ENCODE measurements at places on chromosomes 12 and 14.

GRCh38 chr12:1949771-1950470 lies 31.5 kb upstream of the CACNA2D4 start:
- DNase-seq: no peak

DNA sequence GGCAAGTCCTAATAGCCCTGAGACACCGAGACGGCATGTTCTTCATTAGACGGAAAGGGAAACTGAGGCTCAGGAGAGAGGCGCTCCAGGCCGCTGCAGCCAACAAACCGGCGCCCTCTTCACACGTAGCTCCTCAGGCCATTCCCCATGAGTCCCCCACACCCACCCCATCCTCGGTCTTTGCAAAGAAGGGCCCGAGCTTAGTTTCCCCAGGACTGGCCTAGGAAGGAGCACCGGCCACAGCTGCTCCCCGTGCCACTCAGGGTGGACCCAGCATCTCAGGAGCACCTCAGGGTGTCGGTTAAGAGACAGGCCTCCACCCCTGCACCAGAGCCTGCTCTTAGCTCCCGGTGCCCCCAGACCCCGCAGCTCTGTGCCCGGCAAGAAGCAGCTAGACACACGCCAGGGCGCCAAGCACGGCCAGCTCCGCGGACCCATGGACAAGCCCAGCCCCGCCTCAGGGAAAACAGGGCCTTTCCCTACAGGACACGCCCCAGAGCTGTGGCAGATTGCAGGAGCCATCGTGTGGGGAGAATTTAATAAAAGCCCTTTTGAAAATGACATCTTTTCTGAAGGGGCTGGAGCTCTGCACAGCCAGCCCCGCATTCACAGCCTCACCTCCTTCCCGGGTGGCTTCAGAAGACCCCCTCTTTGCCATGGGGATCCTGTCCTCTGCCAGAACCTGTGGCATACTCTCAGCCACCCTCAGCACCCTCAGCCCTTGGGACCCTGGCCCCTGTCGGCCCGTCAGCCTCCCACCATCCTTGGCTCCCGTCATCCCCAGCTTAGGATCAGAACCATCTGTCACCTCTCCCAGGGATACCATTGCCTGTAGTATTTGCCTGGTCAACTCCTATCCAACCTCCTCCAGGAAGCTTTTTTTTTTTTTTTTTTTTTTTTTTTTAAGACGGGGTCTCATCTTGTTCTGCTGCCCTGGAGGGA lies 59.7 kb downstream of the LGMN start:
- DNase-seq: no peak

DNA sequence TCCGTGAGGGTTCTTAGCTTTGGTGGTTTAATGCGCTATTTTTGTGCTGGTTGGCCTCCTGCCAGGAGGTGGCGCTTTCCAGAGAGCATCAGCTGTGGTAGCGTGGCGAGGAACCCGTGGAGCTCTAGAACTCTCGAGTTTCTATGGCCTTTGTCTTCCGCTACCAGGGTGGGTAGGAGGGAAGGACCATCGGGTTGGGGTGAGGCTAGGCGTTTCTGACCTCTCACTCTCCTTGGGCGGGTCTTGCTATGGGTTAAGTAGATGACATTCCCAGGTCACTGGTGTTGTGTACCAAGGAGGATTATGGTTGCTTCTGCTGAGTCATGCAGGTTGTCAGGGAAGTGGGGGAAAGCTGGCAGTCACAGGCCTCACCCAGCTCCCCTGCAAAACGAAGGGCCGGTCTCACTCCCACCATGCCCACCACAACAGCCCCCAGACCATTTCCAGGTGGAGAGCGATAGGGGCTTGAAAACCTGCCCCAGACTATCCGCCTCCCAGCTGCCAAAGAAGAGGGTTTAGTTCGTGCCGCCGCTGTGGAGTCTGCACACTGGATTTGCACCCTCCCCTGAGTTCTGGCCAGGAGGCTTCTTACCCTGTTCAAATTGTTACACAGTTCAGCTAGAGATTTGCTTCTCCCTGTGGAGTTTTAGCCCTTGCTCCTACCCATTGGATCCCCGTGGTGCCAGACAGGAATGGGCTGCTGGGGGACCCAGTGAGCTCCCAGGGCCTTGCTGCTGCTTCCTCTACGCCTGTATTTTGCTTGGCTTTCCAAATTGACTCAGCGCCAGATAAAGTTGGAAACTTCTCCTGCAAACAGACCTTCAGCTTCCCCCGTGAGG lies 21.9 kb downstream of the RNFT2 start:
- no peak for DNase-seq

DNA sequence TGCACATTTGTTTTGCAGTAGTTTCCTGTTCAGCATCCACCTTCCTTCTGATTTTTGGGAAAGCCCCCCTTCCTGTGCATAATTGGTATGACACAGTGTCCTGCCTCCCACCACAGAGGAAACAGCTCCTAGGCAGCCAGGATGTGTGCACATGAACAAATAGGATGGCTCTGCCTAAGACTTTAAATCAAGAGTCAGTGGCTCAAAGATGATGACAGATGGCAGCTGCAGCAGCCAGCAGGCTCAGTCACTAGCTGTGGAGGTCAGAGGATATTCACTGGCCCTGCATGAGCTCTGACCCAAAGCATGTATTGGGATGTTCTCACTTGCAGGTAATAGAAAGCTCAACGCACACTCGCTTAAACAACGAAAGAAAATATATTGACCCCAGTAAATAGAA lies 90.3 kb downstream of the KCNK10 start:
- DNase-seq: no peak

- DNase-seq: no peak
Observed at GRCh38 chr14:81303258-81303935, 82.6 kb upstream of the GTF2A1 start.

GRCh38 chr14:21023174-21023573 lies 1.7 kb downstream of the NDRG2 start:
- DNase-seq: no peak

DNA sequence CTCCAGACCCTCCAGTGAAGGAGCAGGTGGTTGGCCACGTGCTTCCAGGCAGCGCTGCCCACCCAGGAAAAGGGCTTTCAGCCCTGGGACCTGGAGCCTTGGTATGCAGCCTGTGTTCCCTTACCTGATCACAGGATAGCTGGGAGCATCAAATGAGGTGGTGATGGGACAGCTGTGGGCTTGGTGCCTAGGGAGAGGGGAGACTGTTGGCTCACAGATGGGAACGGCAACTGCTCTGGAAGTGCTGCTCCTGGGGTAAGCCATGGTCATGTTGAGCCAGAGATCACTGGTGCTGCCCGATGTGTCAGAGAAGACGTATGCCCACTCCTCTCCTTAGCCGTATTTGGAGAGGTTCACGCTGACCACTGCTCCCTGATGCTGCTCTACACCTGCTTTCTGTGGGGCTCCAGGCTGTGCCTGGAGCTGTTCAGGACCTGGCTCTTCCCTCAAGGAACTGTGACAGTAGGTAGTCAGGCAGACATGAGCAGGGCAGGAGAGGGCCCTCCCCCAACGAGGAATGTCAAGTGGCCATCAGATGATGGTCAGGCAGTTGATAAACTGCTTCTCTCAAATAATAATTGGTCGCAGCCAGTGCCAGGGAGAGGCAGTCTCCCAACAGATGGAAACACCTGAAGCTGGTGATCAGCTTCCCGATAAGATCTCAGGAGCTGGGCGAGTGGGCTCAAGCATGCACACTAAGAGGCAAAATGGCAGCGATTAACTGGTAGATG lies 2.8 kb upstream of the CYP46A1 start:
- DNase-seq: no peak
